ENCODE measurements at places on chromosomes 5 and 9. TPM values are rescaled to one million over a fixed set of nuclear protein-coding genes. Genes with fewer than 3 reads are reported as not detected.

- DNase-seq = peak; percentile 51
Measured at GRCh38 chr5:17249029-17249634, 31.7 kb downstream of the BASP1 start.

DNA sequence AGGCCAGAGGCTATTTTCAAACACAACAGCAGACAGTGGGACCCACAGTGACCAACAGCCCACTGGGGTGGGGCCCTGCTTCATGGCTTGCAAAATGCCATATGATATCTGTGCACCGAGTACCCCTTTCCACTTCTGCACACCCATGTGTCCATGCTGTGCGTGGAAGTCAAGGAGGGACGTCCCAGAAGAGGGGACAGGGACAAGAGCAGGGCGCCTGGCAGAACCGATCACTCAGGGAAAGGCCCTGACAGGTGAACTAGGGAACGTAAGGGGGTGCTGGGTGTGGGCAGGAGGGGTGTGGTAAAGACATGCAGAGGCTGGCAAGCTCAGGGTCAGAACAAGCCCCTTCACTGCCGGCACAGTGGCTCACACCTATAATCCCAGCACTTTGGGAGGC lies 7.6 kb upstream of the TTLL11 start:
- no peak for DNase-seq

GRCh38 chr9:87862536-87863268 lies 20.0 kb upstream of the SPATA31E1 start:
- peak; percentile 26 for DNase-seq

DNA sequence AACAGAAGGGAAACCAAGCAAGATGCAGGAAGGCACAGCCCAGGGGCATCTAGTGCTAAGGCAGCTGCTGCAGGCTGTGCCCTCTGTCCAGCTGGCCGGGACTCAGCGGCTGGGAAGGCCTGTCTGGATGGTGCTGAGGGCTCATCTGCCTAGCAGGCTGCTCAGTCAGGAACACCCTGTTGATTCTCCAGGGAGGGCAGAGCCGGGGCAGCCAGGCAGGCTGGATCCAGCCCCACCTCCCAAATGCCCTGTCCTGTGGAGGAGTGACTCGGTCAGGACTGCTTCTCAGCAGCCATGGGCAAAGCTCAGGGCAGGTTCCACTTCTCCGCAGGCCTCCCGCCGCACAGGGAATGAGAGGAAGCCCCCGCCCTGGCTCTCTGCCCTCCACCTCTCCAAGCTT lies 7.8 kb upstream of the LCN9 start:
- no peak for DNase-seq

- DNase-seq = no peak
Measured at GRCh38 chr5:168209997-168210396, 81.4 kb upstream of the WWC1 start.

DNA sequence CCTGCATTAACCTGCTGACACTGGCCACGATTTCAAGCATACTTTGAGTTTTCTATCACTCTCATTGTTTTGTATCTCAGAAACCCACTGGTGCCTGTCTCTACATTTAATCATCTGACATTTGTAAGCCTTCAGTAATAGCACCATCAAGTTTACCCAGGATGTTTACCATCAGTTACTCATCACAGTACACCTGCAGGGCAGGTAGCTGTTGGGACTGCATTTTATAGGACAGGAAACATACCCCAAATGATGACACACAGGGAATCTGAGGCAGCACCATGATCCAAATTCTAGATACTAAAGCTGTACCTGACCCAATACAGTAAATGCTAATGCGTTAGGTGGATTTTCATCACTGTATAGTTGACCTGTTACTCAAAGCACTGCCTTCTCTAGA lies 114.2 kb downstream of the FEM1C start:
- DNase-seq = no peak

Gene STPG3
- total RNA-seq = not detected

DNA sequence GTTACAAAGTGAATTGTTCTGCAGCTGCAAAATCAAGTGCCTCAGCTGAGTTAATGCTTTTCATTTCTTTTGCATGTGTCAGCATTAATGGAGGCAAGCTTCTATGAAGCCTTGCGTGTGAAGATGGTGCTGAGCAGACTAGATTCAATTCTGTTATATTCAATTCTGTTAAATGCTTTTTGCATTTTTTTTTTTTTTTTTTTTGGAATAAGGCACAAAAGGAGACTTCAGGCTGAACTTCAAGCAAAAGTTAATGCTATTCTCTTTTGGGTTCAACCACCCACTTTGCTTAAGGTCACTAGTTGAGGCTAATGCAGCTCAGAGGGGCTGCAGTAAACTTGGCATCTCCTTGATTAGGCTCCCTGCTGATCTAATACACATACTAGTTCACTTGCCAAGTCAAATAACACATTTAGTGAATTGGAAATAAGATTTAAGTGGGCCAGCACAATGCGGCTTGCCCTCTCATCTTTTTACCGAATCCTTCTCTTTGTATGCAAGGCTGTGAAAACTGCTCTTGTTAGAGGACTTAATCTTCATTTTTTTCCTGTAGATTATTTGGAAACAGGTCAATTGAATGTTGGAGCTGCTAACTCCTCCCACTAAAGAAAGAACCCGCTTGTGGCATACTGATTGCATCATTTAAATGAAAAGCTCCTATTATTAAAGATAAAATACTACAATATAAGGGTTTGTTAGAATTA lies 1020.2 kb downstream of the NR2F1-AS1 start:
- no peak for DNase-seq

GRCh38 chr5:156526081-156526925 lies 199.3 kb downstream of the SGCD start:
- DNase-seq = no peak

GRCh38 chr5:127589309-127590030 lies 59.4 kb upstream of the CTXN3 start:
- no peak for DNase-seq

Gene SPTAN1
- 734 TPM for total RNA-seq

GRCh38 chr5:114467729-114468128 lies 105.9 kb downstream of the KCNN2 start:
- no peak for DNase-seq

Gene ADGRD2
- total RNA-seq = not detected

GRCh38 chr5:73998489-73998888 lies 372.5 kb downstream of the ARHGEF28 start:
- no peak for DNase-seq

DNA sequence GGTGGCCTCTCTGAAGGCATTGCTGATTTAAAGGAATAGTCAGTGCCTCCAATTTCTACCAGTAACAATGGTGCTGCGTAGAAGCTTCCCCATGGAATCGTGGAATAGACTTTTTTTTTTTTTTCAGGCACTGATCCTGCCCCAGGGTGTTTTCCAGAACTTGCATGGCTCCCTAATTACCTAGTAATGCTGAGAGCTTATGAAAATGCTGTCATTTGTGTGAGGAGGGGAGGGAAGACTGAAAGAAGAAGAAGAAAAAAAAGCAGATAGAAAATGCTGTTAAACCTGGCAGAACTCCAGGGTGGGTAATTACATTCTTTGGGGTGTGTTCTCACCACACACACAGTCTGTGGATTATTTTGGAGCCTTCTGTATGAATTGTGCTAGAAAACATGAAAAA lies 4.8 kb upstream of the GRIA1 start:
- DNase-seq = no peak

Gene NPDC1
- 39.7 TPM for total RNA-seq

DNA sequence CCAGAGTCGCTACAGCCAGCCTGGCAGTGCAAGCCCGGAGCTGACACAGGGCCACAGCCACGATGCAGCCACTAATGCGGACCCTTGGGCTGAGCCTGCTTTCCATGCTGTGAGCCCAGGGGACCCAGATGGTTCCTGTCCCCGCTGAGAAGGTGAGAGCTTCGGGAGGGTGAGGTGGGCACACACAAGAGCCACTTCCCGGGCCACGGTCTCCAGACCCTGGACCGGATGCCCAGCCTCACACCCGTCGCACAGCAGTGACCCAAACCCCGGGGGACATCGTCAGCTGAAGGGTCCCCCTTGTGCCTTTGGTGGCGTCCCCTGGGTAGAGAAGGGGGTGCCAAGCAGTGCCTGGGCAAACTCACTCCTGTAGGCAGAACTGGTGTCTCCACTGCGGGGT lies 13.4 kb downstream of the PAEP start:
- no peak for DNase-seq

Gene ADGRV1
- under 0.01 TPM for total RNA-seq

Gene FOXD4L4
- 0.17 TPM for total RNA-seq

- DNase-seq = no peak
Measured at GRCh38 chr5:22887566-22887965, 34.4 kb upstream of the CDH12 start.

- no peak for DNase-seq
Measured at GRCh38 chr9:82736701-82737100, 326.2 kb downstream of the RASEF start.

DNA sequence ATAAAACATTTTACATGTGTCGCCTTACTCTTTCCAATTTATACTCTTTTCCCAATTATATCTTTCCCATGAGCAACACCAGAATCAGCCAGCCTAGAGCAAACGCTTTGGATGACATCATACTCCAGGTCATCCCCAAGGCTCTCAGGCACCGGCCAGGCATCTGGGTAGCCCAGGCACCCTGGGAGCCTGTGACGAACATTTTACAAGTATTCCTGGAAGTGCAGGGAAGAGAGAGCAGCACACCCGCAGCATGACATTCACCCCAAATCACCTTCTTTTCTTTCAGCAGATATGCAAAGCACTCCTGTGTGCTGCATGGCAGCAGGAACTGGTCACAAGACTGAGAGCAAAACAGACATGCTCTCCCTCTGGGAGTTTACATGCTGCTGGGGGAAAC lies 75.7 kb upstream of the SMIM23 start:
- no peak for DNase-seq

DNA sequence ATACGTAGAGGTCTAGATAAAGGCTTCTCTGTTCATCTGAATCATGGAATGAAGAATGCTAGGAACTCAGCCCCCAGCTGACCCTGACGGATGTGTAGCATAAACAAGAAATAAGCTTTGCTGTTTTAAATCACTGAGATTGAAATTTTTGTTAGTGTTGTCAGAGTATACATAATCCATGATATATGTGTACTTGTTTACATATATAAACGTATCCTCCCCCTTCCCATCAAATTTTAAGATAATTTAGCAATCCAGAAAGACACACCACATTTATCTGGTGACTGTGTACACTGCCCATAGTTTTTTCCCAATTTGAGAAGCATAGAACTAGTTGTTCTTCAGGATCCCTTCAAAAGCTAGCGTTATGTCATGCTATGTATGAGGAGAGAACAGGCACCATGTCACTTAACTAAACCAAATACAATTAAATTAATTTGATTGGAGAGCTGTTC lies 80.8 kb upstream of the OSMR start:
- no peak for DNase-seq

DNA sequence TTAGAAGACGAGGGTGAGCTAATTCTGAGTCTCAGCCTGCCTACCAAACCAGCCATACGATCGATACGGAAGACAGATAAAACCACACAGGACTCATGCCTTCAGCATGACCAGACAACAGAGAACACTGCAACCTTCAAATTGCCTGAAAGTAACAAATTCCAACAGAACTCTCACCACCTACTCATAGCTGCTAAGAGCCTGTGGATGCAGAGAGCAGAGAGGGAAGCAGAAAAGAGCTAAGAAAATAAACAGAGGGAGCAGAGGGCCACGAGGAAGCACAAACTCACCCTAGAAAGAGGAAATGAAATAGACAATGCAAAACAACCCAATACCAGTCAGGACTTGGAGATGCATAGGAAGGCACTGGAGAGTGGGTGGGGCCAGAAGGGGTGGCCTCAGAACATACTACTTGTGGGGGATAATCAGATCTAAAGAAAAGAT lies 86.7 kb upstream of the TAS2R1 start:
- DNase-seq = no peak

Gene ITGA2
- total RNA-seq = 90.6 TPM

DNA sequence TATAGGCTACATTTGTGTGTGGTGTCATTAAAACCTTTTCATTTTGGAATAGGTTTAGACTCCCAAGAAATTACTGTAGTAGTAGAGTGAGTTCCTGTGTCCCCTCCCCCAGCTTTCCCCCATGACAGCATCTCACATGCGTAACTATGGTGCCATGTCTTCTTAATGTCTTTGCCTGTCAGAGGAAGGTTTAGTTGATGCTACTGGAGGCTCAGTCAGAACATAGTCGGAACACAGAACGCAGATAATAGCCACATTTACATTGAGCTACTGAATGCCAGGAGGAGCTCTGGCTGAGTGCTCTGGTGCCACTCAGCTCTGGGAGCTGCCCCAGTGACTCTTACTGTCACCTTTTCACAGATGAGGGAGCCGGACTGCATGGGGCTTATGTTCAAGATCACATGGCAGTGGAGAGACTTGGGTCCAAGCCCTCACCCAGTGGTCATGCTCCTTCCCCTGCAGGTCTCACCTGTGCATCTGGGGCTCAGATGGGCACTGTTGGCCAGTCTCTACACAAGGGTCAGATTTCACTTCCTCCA lies 223.6 kb downstream of the AOPEP start:
- no peak for DNase-seq

Gene DMRT1
- total RNA-seq = not detected

Gene MEIKIN
- not detected for total RNA-seq

Gene AK3
- 65.0 TPM for total RNA-seq

- no peak for DNase-seq
Measured at GRCh38 chr5:43592363-43592762, 10.6 kb upstream of the NNT start.

Gene CDX1
- not detected for total RNA-seq

DNA sequence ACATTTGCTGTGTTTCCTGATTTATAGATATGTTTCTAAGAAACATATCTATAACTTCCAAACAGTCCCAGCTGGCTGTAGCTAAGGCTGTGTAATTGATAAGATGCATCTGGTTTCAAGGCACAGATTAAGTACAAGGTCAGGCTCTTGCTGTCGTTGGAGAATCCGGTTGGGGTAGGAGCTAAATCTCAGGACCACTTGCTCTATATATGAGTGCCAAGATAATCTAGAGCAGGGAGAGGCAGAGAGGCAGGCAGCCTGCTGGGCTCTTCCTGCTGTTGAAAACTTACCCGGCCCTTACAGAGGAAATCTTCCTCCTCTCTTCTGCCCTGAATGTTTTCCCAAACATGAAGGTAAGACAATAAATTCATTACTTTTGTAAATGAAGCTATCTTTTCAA lies at the start of gene C7:
TSS of gene C7 (plus strand) at position 234 of the 400 bp plus-strand sequence. CDS start at position 348, 114 bp downstream.
- no peak for DNase-seq

- DNase-seq = no peak
Measured at GRCh38 chr5:175920231-175920811, 47.8 kb downstream of the THOC3 start.

GRCh38 chr5:14872070-14872989 lies 752 bp upstream of the ANKH start:
- DNase-seq = peak; percentile 60

- DNase-seq = no peak
Measured at GRCh38 chr9:101626295-101626694, 31.5 kb upstream of the PPP3R2 start.

Gene BARX1
- total RNA-seq = not detected

Gene ECM2
- not detected for total RNA-seq

Gene KCNT1
- not detected for total RNA-seq

- DNase-seq = no peak
Measured at GRCh38 chr9:4496497-4496896, 6.2 kb downstream of the SLC1A1 start.

Gene PRDM9
- total RNA-seq = not detected

Gene SETX
- total RNA-seq = 92.7 TPM

Gene GADD45G
- not detected for total RNA-seq

- DNase-seq = peak; percentile 74
Measured at GRCh38 chr9:21559402-21560280, 77.5 kb upstream of the IFNE start.
